Activated T-helper 9 cell treated with anti-CD3 and anti-CD28 coated beads, Interleukin-2, amount 50 U/mL, for 16 hours (primary cell): ENCODE measurements at places on chromosomes 5 and 9.

- DNase-seq, result no peak
Measured at GRCh38 chr9:121725008-121725775, 73.8 kb downstream of the DAB2IP start.

DNA sequence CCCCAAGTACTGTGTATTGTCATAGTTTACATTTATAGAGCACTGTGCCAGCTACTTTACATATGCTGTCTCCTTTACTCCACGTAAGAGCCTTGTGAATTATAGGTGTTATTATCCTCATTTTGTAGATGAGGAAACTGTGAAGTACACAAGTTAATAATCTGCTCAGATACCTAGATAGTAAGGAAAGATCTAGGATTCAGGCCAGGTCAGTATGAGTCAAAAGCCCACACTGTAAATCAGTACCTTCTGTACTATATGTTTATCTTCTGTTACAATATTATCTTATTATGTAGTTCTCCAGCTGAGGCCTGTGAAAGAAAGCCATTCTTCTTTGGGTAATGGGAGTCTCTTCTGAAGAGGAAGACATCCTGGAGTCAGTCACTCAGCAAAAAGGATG, 72.4 kb upstream of the TLX3 start:
- DNase-seq, result no peak

- DNase-seq, result no peak
Measured at GRCh38 chr9:79104951-79105350, 466.8 kb upstream of the TLE4 start.

GRCh38 chr9:35871545-35871944, 1.3 kb upstream of the OR13J1 start:
- no peak for DNase-seq

GRCh38 chr5:54696931-54697330, 179.4 kb downstream of the SNX18 start:
- DNase-seq, result no peak
